Tibial nerve (tissue), 4 donors: ENCODE measurements at places on chromosomes 6 and 20.

DNA sequence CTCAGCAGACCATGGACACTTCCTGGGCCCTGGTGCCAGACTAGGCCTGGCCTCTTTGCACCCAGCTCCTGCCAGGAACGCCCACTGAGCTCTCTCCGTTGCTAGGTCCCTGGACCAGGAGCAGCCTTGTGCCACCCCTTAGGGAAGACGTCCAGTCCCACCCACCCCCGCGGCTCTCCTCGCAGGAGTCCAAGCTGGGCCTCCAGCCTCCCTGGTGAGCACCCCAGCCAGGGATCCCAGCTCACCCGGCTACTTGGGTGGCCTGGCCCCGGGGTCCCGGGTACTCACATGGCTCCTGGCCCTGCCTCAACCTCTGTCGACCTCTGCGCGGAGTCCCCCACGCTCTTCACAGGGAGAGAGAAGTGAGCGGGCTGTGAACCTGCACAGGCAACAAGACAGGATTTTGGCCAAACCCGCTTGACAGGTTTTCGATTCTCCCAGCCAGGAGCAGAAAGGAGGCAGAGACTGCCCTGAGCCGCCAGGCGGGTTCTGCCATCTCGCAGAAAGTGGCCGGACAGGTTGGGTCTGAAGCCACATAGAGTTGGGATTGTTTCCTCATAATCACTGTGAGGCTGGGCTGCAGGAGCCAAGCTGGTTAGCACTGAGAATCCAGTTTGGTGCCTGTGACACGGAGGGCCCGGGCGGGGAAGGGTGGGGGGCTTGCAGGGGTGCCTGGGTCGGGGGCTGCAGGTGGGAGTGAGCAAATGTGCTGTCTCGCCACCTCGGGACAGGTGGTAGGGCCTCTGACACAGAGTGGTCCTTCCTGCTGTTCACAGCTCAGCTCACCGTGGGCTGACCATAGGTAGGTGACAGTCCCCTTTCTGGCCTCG lies at the start of gene RBBP8NL:
TSS of gene RBBP8NL (minus strand) at position 368 of the 830 bp plus-strand sequence. CDS start 7,892 bp downstream, outside the sequence.
- H3K4me3 ChIP-seq, result no peak within 1 kb of the TSS
- no peaks in the 10 kb centered on the region for H3K27me3 ChIP-seq
- no peaks in the 10 kb centered on the region for H3K4me1 ChIP-seq
- no peak for DNase-seq
- no peak within 1 kb of the TSS for H3K27ac ChIP-seq

DNA sequence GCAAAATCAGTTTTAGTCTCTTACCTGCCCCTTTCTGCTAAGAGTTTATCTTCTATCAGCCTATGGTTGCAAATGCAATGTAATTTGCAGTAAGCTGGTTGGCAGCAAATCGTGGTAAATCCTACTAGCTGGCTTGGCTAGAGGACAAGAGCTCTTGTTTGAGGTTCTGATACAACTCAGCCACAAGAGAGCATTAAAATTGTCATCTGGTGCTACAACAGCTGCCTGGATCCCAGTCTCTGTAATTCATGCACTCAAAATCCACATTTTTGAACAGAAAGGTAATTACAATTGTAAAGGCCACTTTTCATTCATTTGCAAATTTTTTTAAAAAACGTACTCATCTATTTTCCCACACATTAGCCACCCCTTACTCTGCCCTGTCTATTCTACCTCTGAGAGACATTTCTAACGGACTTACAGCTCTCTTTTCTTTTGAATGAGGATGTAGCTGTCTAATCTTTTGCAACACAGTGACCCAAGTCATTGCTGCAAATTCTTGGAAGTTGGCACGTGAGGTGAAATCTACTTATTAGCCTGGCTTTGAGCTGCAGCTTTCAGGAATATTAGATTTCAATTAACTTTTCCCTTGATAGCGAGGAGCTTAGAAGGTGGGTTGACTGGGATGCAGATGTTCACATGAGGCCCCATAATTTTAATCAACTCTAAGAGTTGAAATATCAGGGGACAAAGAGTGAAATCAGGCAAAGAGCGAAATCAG lies 54.0 kb upstream of the FAM184A start:
- no peaks in the 10 kb centered on the region for H3K36me3 ChIP-seq
- no peak for DNase-seq

- no peaks in the 10 kb centered on the region for H3K27me3 ChIP-seq
- H3K4me1 ChIP-seq, result no peaks in the 10 kb centered on the region
- no peaks in the 10 kb centered on the region for H3K36me3 ChIP-seq
- no peak for DNase-seq
- H3K27ac ChIP-seq, result no peak overlapping the region
These were observed 276.0 kb downstream of the GJA1 start for GRCh38 chr6:121711472-121711871.

DNA sequence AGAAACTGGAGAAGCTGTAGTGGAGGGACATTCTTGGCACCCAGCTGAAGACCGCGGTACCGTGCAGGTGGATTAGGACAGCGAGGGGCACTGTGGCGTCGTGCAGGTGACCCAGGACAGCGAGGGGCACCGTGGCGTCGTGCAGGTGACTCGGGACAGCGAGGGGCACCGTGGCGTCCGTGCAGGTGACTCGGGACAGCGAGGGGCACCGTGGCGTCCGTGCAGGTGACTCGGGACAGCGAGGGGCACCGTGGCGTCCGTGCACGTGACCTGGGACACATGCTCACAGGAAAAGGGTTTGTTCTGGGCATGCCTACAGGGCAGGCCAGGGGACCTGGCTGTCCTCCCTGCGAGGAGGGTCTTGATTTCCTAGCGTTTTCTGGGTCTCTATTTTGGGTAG lies 29.2 kb upstream of the SMOC2 start:
- H3K4me1 ChIP-seq, result no peaks in the 10 kb centered on the region
- no peak overlapping the region for H3K27ac ChIP-seq
- H3K4me3 ChIP-seq, result no peak overlapping the region
- no peaks in the 10 kb centered on the region for H3K36me3 ChIP-seq
- no peak for DNase-seq

GRCh38 chr6:150905769-150906168 lies 40.3 kb downstream of the MTHFD1L start:
- no peaks in the 10 kb centered on the region for H3K27me3 ChIP-seq
- no peak overlapping the region for H3K27ac ChIP-seq
- DNase-seq, result no peak
- no peak overlapping the region for H3K4me3 ChIP-seq

DNA sequence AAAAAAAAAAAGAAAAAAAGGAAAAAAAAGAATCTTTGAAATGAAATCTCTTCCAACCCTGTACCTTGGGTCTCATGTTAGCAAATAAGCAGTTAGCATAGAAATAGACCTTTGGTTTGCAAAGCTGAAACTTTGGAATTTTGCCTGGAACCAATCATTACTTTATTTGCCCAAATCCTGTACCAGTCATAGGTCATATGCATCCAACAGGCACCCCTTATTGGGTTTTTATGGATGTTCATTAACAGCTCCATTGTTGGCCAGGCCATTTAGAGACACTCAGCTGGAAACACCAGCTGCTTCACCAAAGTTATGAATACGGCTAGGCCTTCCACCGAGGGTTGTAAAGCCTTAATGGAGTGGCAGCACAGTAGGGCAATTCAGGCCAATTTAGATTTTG lies 53.0 kb downstream of the ALDH8A1 start:
- no peaks in the 10 kb centered on the region for H3K4me1 ChIP-seq
- no peak overlapping the region for H3K4me3 ChIP-seq
- H3K36me3 ChIP-seq, result no peaks in the 10 kb centered on the region
